ENCODE measurements at places on chromosomes 13 and 19.
A peak's percentile ranks its signal among the peaks of the same experiment; 100 is the strongest.

- DNase-seq = peak; percentile 12
These were observed 426 bp downstream of the MYO9B start for GRCh38 chr19:17075864-17076542.

- no peak for DNase-seq
These were observed 323.2 kb downstream of the OXGR1 start for GRCh38 chr13:96671073-96671472.

GRCh38 chr19:2732157-2732725 lies 7.6 kb downstream of the SLC39A3 start:
- no peak for DNase-seq

GRCh38 chr13:21676611-21677021 lies 5.7 kb downstream of the FGF9 start:
- no peak for DNase-seq

- no peak for DNase-seq
These were observed 8.1 kb downstream of the NKPD1 start for GRCh38 chr19:45152504-45153338.

DNA sequence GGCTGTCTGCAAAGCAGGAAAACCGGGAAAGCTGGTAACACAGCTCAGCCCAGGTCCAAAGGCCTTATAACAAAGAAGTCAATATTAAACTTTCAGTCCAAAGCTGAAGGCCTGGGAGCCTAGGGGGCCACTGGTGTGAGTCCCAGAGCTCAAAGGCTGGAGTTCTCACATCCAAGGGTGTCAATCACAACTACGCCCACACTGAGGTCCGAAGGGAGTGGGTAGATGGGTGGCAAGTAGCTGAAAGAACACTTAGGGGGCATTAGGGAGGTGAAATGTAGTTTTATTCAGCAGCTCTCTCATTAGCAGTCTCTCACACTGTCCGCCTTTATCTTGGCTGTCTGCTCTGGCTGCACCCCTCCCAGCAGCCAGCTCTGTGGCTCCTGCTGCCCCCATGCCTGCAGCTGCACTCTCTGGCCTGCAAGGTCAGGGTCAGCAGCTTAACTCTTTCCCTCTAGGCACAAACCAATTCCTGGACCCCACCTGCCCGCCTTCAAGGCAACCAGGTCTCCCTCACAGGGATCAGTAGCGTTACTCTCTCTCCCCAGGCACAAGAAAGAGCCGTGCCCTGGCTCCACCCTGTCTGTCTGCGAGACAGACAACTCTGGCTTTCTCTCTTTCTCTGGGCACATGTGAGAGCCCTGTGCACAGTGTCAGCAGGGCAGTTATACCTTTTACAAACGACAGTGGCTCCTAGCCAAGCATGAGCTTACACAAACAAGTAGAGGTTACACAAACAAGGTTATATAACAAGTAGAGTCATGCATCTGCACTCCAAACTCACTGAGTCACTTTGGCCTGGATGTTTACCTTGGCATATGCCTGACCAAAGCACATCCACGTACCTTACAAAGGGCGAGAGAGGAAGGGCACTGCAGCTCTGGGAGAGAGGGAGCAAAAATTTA lies 249.4 kb upstream of the PCDH20 start:
- no peak for DNase-seq

GRCh38 chr19:29514525-29515232 lies 11.1 kb upstream of the VSTM2B start:
- DNase-seq = no peak

GRCh38 chr19:15331419-15332310 lies 674 bp downstream of the BRD4 start:
- no peak for DNase-seq

DNA sequence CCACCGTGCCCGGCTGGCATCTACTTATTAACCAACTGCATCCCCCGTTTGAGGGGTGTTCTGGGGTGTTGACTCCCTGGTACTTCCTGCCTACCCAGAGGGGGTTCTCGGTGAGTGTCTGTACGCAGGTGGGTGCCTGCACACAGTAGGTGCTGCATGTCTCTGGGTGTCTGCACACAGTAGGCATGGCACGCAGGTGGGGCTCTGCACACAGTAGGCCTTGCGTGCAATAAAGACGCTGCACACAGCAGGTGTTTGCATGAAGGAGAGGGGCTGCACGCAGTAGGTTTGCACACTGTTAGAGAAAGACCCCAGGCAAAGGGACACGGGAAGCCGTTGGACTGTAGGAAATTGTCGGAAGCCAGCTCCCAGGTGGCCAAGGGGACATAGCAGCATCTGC lies 11.2 kb downstream of the GADD45B start:
- DNase-seq = no peak

DNA sequence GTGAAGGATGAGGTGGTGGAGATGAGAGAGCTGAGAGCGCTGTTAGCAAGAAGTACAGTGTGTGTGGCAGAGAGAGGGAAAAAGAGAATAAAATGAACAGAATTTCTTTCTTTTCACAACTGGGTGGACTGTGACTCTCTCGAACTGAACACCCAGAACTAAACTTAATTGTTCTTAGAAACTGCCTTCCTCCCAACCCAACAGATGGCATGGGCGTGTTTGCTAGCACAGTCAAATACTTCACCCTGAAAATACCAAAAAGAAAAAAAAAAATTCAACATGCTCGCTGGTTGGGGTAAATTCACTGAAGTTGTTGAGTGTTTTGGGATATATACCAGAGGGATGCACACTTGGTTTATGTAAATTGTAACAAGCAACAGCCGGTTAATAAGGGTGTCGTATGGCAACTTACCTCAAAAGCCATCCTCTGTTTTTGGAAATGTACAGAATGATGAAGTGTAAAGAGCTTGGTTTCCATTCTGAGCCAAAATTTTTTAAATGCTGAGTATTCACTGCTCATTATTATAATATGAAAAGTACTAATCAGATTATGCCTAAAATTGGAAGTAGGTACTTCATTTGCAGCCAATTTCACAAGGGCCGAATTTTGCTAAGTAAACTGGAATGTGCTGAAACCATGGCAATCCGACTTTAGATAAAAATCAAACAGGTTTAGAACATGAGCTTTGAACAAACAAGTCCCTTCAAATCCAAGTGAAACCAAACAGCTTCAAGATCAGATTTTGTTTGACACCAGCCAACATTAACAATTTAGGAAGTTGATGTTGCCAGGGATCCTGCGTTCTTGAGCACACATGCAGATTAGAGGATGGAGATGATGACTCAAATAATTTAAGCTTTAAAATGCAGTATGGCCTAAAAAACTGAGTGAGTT lies 115.8 kb downstream of the ZIC5 start:
- no peak for DNase-seq

DNA sequence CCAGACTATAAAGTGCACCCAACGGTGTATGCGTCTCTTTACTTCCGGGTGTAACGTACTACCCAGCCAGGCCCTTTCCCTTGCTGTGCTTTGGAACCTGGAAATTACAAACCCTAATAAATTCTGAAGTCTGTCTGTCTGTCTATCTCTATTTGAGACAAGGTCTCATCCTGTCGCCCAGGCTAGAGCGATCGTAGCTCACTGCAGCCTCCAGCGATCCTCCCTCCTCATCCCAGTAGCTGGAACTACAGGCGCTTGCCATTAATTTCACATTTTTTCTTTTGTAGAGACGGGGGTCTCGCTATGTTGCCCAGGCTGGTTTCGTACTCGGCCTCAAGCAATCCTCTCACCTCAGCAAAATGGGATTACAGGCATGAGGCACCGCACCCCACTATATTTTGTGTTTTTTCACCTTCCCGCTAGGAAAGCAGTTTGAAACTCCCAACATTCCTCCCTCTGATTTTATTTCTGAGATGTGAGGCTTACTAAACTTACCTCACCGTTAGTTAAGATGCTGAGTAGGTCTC lies 469 bp upstream of the RNF6 start:
- DNase-seq = no peak

GRCh38 chr13:52947921-52948373 lies 80.7 kb upstream of the OLFM4 start:
- no peak for DNase-seq

DNA sequence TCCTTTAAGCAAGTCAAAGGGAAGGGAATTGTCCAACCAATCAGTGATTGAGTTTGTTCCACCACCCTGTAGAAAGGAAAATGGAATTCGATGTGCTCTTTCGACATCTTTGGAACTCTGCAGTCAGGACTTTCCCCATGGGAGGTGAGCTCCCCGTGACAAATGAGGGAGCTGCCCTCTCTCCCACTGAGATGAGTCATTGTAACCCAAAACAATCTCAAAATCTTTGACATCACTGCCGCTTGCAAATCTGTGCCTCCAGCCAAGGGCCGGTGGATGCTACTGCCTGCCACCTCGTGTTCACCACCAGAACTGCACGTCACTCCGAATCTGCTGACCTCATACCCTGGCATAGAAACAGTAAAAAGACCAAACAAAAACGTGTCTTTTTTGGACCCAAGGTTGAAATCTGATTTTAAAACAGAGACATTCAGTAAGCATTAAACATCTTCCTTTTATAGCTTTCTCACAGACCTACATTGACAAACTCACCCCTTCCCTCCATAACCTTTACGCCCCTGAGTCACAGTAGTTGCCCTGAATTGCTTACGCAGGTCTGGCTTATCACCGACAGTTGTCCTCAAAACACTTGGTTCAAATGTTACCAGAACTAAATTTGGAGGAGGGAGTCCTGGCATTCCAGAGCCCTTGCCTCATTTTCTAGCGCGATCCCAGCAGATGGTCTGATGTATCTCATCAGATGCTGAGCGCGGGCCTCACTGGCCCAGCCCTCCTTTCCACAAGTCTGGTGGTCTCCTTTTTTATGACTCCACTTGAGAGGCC lies 105.2 kb downstream of the COL4A2 start:
- peak; percentile 99 for DNase-seq

DNA sequence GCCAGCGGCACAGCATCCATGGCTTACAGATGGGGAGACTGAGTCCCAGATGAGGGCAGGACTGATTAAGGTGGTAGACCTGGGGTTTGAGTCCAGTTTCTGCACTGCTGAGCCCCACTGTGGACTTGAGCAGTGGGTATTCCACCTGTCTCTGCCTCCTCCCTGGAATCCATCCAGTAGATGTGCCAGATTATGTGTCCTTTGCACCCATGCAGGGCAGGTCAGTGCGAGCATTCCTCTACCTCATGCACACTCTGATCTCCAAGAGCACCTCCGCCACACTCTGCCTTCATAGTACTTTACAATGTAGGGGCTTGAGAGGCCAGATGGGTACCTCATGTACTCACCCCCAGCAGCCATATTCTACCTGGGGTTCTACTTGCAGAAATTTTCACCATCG lies 10.0 kb downstream of the ZSCAN22 start:
- DNase-seq = no peak

DNA sequence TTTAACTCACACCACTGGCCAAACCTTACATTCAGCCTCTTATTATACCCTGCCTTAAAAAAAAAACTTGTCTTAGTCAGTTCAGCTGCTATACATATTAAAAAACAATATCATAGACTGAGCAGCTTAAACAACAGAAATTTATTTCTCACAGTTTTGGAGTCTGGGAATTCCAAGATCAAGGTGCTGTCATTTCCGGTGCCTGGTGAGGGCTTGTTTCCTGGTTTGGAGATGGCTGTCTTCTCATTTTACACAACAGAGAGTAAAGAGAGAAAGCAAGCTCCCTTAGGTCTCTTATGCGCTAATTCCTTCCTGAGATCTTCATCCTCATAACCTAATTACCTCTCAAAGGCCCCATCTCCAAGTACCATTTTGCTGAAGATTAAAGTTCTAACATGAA lies 769.2 kb downstream of the DIAPH3 start:
- no peak for DNase-seq

GRCh38 chr13:96525715-96526114 lies 435.8 kb downstream of the HS6ST3 start:
- DNase-seq = no peak

DNA sequence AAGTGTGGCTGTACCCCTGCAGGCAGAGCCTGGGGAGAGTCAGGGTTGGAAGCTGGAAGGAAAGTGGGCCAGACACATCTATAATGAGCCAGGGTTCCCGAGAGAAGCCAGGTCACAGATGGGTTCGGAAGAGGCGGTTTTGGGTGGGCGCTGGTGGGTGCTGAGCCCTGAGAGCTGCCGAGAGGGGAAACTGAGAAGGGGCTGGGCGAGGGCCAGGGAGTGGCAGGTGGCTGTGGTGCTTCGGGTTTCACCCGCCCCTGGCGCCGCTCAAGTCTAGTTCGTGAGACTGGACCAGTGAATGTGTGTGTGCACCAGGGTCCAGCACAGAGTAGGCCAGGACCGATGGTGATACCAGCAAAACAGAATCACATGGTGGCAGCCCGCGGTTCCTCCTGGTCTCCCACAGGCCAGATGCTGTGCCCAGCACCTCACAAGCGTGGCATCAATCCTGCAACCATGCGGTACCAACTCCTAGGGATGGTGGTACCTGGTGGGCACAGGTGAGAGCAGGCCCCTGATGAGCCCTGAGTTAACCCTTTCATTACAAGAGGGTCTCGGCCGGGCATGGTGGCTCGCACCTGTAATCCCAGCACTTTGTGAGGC lies 1.8 kb upstream of the LRRC4B start:
- DNase-seq = no peak

DNA sequence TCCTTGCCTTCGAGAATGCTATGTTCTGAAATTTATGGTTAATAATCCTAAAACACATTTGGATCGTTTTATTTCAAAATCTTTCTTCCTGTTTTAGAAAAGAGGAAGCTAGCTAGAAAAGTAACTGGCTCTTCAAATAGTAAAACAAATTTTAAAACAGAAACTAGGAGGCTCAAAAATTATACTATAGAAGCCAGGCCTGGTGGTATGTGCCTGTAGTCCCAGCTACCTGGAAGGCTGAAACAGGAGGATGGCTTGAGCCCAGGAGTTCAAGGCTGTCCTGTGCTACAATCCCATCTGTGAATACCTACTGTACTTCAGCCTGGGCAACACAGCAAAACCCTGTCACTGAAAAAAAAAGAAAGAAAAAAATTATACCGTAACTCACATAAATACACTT lies 57.9 kb downstream of the ELF1 start:
- DNase-seq = no peak

DNA sequence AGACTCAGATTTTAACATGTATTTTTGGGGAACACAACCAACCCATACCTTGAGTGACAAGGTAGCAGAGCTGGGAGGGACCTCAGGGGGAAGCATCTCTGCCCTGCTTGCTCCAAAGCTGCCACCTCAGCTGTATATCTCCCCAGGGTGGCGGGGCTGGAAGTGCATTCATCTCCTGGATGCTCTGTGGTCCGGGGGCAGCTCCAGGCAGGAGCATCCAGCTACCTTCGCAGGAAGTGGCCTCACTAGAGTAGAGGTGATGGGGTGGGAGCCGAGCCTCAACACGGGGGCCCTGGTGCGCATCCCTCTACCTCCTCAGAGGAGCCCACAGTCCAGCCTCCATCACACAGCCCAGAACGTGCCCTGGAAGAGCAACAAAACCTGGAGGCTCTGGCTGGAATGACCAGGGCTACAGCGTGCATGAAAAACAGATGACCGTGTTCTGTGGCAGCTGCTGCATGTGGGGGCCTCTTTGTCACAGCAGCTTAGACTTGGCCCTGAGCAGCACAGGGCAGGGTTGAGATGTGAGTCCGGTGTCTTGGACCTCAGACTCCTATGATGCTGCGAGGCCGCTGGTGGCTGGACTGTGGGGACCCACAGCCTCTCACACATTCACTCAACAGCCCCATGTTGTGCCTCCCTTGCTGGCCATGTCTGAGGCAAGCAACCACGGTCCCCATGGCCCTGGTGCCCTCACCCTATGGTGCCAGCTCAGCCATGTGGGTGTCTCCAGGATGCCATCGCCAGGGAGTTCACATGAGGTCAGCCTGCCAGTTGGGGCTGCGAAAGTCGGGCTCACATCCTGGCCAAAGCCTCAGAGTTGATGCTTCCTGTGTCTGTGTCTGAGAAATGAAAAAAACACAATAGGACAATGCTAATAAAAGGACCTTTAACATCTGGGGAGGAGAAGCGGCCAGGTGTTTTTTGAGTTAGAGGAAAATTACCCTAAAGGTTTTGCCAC lies 17.1 kb upstream of the GAS6 start:
- DNase-seq = no peak

Data from brain microvascular endothelial cell (primary cell).